ENCODE measurements at places on chromosomes 1 and 21.
A peak's percentile ranks its signal among the peaks of the same experiment; 100 is the strongest.

- ATAC-seq: no peak
These were observed 65.3 kb upstream of the TENT5C start for GRCh38 chr1:117540532-117540931.

DNA sequence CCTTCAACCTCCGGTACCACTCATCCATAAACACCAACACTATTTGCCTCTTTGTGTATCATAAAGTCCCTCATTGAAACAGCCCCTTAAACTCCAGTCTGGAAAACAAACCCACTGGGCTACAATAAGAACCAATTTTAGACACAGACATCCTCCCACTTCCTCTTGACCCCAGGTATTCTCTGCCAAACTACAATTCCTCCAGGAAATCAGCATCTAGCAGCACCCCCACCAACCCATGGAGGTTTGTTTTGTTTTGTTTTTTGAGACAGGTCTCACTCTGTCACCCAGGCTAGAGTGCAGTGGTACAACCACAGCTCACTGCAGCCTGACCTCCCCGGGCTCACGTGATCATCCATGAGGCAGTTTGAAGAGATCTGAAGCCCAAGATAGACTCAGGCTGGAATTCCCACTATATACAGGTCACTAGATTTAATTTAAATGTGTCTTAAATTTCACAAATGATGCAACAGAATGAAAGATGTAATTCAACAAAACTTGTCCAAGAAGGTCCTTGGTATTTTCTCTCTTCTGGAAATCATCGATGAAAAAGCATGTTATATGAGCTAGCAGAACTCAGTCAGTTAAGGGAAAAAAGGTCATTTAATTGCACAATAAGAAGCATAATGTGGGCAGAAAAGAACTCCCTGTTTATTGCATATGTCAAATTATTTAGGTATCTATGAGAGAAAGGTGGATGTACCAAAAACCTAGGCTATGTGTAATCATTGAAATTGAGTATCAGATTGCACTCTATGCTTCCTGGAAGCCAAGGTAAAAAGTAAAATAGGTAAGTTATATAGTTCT, 30.3 kb downstream of the TCP10L start:
- ATAC-seq: no peak

- no peak for ATAC-seq
These were observed 19.6 kb upstream of the POGZ start for GRCh38 chr1:151478923-151479322.

DNA sequence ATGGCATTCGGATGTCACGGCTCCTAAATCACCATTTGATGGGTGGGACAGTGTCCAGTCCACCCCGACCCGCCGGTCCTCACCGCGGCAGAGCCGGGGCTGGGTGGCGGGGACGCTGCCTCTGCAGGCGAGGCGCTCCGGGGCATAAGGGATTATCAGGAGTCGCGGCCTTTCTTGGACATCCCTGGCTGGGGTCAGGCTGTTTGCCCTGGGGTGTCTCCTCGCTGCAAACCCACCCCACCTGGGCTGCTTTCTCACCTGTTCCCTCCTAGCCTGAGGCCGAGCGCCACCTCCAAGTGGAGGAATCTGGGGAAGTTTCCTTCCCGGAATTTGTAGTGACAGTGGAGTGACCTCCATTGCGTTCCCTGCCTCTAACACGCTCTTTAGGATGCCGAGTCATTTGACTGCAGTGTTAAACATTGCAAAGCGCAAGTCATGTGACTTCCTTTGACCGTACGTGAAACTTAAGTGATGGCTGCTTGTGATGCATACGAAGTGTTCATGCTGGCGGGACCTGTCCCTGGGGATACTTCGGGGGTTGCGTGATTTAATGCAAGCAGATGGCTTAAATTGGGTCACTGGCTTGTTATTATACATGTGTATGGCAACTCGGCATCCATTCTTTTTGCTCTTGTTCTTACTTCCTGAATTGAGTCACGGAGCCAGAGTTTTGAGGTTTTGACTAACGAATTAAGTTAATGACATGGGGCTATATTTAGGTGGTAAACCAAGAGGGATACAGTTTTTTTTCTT, 536 bp downstream of the LGALS8 start:
- peak; percentile 93 for ATAC-seq

- ATAC-seq: no peak
These were observed 90.0 kb downstream of the GLUL start for GRCh38 chr1:182301467-182302198.

- no peak for ATAC-seq
These were observed 5.1 kb upstream of the REG4 start for GRCh38 chr1:119816407-119816806.

DNA sequence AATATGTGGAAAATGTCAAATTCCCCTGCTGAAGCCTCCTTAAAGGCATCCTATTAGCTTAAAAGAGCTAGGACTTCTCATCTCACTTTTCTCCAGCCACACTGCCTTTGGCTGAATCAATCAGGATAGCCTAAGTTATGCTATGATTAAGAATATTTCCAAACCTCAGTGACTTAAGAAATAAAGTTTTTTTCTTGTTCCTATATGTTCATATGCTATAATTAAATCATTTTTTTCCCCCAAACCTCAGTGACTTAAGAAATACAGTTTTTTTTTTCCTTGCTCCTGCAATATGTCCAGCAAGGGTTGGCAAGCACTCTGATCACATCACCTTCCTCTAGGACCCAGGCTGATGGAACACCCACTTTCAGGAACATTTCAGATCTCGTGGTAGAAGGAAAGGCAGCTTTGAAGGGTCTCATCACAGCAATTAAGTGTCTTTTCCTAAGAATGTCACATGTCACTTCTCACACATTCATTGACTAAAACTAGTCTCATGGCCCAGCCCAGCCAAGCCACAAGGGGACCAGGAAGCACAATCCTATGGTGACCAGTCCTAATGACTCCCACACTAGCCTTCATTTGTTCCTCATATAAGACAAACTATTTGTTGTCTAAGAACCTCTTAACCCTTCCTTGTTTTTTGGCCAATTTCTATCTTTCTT, 6.3 kb upstream of the JUN start:
- ATAC-seq: no peak

- ATAC-seq: no peak
These were observed 28.2 kb downstream of the TFB2M start for GRCh38 chr1:246537887-246538286.

- no peak for ATAC-seq
These were observed 38.6 kb downstream of the SLC45A1 start for GRCh38 chr1:8356256-8357209.

DNA sequence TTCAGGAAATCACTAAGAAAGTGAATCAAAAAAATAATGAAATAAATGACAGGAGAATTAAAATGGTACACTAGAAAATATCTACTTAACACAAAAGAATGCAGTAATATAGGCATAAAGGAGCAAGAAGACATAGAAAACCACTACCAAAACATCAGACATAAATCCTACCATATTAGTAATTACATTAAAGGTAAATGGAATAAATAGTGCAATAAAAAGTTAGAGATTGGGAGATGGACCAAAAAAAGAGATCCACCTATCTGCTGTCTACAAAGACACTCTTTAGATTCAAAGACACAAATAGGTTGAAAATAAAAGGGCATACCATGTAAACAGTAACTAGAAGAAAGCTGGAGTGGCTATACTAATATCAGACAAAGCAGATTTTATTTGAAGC, 167.0 kb upstream of the SAMSN1 start:
- ATAC-seq: no peak

DNA sequence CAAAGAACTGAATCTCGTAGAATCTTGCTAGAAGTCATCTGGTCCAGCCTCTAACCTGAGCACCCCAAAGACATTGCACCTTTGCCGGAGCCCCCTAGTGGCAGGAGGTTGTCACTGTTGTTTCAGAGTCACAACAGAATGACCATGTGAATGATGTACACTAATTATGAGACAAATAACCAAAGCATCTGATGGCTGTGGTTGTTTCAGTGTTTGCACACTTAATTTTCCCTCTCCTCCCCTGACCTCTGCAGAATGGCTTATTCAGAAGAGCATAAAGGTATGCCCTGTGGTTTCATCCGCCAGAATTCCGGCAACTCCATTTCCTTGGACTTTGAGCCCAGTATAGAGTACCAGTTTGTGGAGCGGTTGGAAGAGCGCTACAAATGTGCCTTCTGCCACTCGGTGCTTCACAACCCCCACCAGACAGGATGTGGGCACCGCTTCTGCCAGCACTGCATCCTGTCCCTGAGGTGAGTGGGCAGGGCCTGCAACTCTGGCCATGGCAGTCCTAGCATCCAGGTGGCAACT, 26.4 kb downstream of the TRAF5 start:
- peak; percentile 76 for ATAC-seq

DNA sequence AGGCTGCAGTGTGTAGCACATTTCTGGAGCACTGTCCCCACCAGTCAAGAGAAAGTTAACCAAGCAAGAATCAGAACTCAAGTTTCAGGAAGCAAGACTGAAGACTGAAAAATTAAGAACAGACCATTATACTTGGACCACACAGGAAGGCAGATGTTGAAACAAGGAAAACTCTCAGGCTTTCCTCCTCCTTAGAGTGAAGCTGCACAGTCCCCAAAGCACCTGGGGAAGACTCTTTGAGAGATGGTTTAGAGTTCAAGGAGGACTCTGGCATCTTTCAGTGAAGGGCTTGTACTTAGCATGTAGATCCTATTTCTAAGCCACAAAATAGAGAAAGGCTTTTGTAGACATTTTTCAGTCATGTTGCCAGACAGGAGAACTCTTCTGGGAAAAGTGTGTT, 113.7 kb upstream of the KCTD3 start:
- no peak for ATAC-seq

- ATAC-seq: no peak
These were observed 217.3 kb downstream of the PTPRU start for GRCh38 chr1:29453502-29454240.

DNA sequence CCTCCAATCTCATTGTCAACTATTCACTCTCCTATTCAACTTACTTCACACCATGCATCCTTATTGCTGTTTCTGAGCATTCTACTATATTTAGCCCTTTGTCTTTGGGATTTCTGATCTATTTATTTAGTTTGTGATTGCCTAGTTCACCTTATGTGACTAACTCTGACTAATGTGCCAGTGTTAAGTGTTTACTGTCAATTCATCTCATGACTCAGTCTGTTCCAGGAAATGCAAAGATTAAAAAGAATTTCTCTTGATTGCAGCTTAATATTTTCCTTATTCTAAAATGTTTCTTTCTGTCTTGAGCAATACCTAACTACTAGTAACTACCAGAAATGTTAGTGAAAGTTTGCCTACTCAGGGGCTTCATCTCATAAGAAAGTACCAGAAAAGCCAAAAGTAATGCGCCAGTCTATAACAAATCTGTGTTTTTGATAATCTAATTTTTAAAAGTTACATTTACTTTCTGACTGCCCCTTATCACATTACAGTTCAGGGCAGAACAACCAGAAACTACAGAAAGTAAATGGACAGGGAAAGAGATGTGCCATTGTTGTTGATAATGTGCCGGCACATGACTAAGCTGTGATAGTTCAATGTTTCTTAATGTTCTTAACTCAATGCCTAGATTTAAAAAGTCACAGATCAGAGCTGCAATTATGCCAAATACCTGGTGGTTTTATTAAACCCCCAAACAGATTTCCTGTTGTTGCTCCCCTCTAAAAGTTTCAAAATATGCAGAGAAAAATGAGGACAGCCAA, 556.5 kb downstream of the PTBP2 start:
- ATAC-seq: peak; percentile 78

- ATAC-seq: no peak
These were observed 58.3 kb upstream of the IFFO2 start for GRCh38 chr1:19014765-19015164.

DNA sequence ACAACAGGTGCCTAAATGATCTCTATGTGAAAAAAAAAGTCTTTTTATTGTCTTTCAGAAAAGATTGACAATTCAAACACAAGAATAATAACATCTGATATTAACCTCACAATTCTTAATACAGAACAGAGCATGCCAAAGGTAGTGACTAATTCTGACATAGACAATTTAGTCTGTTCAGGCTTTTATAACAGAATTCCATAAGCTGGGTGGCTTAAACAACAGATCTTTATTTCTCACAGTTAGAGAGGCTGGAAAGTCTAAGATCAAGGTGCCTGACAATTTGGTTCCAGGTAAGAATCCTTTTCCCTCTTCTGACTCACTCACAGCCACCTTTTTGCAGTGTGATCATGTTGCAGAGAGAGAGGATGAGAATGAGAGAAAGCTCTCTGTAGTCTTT, 27.0 kb downstream of the DPYD start:
- ATAC-seq: no peak

DNA sequence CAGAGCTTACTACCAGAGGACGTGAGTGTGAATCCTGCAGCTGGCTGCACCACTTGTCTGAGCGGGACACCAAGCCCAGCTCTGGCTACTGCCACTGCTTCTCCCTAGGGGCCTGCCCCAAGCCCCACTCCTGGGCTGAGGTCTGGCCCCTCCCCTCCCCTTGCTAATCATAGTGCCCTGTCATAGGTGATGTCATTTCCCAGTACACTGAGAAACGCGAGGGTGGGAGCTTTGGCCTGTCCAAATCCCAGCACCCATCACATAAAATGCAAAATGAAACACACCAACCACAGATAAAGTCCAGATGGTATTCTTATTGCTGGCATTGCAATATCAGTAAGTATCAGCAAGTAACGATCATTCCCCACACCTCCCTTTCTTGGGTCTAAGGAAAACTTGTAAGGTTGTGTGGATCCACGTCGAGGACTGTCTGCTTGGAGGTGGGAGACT, 77.7 kb downstream of the TOMM20 start:
- ATAC-seq: peak; percentile 21

DNA sequence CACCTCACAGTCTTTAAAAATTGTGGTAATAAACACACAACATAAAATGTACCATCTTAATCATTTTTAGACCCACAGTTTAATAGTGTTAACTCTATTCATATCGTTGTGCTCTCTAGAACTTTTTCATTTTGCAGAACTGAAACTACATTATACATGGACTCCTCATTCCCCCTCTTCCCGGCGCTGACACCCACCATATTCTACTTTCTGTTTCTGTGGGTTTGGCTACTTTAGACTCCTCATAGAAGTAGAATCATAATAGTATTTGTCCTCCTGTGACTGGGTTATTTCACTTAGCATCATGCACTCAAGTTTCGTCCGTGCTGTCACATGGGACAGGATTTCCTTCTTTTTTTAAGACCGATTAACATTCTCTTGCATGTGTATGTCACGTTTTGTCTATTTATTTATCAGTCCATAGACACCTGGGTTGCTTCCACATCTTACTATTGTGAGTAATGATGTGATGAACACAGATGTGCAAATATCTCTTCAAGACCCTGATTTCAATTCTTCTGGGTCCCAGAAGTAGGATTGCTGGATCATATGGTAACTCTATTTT, 62.9 kb upstream of the TMPRSS2 start:
- peak; percentile 13 for ATAC-seq

DNA sequence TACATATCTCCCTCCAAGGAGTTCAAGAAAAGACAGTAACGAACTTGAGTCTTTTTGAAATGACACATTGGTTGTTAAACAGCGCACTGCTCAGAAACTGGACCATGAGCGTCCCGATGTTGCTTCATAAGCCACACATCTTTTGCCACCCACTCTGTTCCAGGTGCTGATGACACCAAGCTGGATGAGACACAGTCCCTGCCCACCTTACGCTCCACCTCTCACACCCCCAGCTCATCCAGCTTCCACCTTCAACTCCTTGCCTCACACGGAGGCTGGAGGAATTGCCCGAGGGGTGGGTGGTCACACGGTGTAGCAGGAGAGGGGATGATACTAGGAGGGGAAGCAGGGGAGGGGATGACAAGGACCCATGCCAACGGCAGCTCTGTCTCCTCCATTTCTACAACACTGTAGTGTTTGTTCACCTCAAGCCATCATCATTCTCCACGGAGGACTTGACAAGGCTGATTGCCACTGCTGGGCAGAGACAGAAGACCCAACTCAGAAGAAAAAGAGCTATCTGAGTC, 148.5 kb upstream of the TNR start:
- no peak for ATAC-seq
